Sigmoid colon (tissue), 7 donors: ENCODE measurements at places on chromosomes 16 and 17.
A peak's percentile ranks its signal among the peaks of the same experiment; 100 is the strongest.

- DNase-seq: no peak
Observed at GRCh38 chr16:54724346-54724925, 206.2 kb upstream of the IRX5 start.

GRCh38 chr17:44269535-44270240, 1.8 kb upstream of the SLC4A1 start:
- no peak for DNase-seq

GRCh38 chr17:80260069-80260535, 550 bp upstream of the RNF213 start:
- peak; percentile 84 for DNase-seq

GRCh38 chr16:88818575-88818874, 6.8 kb upstream of the APRT start:
- no peak for DNase-seq

GRCh38 chr17:1996800-1997288, 28.3 kb downstream of the RTN4RL1 start:
- DNase-seq: no peak

DNA sequence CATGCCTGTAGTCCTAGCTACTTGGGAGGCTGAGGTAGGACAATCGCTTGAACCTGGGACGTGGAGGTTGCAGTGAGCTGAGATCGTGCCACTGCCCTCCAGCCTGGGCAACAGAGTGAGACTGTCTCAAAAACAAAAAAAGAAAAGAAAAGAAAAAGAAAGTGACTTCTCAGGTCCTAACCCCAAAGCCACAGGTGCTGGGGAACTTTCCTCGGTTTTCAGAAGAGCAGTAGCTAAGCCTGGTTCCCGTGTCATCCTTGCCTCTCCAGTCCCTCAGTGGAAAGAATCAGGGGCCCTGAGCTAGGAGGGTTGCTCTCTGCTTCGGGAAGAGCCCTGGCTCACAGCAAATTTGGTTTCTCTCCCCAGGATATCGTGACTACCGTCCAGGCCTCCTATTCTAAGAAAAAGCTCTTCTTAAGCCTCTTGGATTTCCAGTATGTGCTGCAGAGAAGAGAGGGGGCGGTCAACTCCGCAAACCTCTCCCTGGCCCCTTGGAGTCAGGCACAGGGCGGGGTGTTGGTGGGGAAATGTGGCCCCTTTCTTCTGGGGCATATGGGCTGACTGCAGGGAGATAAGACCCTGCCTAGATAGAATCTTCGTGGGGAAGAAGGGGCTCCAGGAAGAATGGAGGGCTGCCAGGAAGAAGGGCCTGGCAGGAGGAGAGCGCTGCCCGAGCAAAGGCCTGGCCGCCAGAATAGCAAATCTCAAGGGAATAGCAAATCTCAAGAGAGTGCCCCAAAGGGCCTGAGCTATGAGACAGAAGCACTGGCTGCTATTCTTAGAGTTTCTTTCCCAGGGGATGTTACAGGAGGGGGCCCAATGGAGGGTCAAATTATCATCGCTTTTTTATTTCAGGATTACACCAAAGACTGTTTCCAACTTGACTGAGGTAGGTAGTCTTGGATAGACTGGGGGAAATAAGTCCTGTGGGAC, 8.3 kb upstream of the NLRC5 start:
- DNase-seq: no peak
